ENCODE measurements at places on chromosomes 7 and 10. TPM values are rescaled to one million over a fixed set of nuclear protein-coding genes. Genes with fewer than 3 reads are reported as not detected.

DNA sequence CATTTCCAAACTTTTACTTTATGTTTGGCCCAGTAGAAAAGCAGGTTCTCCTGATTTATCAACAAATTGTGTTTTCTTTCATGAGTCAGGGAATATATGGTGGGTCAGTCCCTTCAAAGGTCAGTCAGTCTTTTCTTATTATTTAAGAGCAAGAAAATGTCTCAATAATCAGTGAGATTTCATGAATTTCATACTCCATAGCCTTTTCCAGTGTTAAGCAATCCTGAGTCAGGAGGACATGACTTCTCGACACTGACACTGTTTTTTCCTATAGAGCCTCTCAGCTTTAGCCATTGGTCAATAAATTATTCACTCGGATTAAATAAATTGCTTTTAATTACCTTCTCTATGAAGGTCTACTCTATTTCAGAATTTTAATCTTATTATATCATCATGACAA is 334.5 kb downstream of the SORCS1 start:
- no peak for DNase-seq

- DNase-seq = no peak
Measured at GRCh38 chr7:3955751-3956696, 655.0 kb downstream of the SDK1 start.

DNA sequence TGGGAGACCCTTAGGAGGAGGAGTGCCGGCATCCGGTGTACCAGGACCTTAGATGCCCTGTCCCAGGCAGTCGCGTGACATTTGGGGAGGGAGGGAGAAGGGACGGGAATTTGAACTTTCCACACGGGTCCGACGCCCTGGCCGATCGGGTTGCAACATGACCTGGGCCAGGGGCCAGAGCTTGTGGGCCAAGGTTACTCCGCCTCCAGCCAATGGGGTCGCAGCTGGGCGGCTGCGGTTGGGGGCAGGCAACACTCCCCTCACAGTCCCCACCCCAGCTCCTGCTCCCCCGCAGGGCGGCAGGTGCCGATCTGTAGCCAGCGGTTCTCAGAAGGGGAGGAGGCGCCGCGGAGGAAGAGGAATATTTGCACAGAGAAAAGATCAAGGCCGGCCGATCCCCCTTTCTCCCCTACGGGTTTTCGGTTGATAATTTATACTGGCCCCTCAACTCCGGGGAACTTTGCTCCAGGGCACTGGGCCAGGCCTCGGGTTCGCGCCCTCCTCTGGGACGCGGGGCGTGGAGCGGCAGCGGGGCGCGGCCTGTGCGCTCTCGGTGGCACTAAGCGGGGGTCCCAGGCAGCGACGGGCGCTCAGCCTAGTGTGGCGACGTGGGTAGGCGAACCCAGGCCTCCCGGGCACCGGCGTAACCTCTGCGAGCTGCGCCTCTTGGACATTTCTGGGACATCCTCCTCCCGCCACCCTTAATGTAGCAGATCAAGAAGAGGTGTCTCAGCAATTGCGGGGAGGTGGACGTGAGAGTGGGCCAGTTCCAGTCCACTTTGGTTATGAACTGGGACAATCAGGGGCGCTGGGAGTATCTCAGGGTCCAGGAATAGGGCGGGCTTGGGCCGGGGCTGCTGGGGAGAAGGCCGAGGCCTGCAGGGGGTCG is 1.2 kb downstream of the MLXIPL start:
- DNase-seq = no peak

Gene SOSTDC1
- 0.50 TPM for total RNA-seq

- no peak for DNase-seq
Measured at GRCh38 chr10:30415593-30415992, 18.4 kb upstream of the MAP3K8 start.

DNA sequence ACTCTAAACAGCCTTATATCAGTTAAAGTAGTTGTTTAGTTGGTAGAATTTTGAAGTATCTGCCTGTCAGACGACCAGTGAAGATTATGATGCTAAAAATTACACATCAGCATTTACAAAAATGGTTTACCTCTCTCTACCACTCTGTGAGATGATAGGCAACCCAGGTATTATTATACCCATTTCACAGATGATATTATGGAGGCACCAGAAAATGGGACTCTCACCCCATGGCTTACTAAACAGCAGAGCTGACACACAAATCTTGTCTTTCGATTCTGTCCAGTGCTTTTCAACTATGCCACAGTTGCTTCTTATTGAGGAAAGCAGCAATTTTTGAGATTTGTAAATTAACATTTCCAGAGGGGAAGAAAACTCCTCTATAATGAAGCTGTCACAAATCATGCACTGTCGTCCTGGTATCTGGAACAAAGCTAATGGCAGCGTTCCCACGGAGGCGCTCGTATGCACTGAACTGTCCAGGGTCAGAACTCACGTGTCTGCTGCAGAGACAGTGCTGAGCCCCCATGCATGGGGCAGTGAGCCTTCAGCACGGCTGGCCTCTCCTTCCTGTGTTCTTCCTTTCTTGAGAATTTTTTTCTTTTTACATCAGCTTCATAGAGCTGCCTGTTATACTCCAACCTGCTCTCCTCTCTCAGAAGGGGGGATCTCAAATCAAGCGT is 381.1 kb downstream of the SDK1 start:
- DNase-seq = no peak

Measured in heart left ventricle (tissue), 16 donors.